ENCODE measurements at places on chromosomes 3 and 15. TPM values are rescaled to one million over a fixed set of nuclear protein-coding genes. Genes with fewer than 3 reads are reported as not detected.

The SEMA3G gene
- 14.1 TPM for polyA plus RNA-seq

DNA sequence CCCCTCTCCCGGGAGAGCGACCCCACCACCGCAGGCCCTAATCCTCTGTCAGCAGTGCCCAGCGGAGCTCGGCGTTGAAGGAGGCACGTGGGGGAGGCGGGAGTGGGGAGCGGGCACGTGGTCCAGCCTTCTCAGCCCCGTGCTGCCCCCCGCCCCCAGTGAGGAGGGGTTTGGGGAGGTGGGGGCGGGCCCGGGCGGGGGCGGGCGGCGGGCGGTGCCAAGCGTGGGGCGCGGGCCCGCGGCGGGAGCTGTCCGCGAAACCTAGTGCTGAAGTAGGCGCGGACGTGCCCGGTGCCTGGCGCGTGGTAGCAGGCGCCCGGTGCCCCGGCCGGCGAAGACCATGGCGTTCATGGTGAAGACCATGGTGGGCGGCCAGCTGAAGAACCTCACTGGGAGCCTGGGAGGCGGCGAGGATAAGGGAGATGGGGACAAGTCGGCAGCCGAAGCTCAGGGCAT is at the start of gene CPLX3:
Gene CPLX3 (plus strand): TSS at position 264 of the 456 bp plus-strand sequence. CDS start 77 bp downstream, at position 341.
- DNase-seq: no peak

The CHRFAM7A gene
- polyA plus RNA-seq: 2.3 TPM

The AMIGO3 gene
- polyA plus RNA-seq: 2.7 TPM

DNA sequence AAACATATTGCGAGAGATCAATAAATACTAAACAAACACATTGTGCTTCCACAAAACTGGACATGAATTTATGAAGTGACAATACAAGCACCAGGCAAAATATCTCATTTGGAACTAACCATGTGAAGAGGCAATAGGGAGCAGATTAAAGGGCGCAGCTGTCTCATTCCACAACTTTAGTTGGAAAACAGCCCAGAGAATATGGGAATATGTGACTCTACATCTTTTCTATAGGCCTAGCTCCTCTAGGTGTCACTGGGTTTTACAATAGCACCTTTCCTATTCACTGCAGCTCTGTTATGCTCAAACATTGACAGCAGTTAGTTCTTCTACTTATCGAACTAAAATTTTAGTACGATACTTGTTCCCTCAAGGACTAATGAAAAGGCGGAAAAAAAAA is 866.3 kb upstream of the GBE1 start:
- DNase-seq: no peak

- no peak for DNase-seq
Measured at GRCh38 chr3:40254491-40254890, 55.0 kb upstream of the EIF1B start.

The ITPKA gene
- polyA plus RNA-seq: 0.51 TPM

DNA sequence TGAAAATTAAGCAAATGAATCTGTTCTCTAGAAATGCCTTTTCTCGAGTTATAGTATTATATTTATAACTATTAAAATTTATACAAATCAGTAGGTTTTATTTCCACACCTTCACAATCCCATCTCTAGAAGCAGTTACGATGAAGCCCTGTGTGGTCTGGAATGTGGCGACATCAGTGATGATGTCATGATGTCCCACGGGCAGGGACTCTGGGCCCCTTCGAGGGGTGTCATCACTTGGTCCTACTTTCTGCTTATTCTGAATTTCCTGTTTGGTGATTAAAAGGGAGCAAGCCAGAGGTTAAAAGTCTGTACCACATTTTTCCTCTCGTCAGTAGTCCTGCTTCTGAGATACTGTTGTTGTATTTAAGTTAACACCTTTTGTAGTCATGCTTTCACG is 67.4 kb downstream of the PIK3R4 start:
- no peak for DNase-seq

DNA sequence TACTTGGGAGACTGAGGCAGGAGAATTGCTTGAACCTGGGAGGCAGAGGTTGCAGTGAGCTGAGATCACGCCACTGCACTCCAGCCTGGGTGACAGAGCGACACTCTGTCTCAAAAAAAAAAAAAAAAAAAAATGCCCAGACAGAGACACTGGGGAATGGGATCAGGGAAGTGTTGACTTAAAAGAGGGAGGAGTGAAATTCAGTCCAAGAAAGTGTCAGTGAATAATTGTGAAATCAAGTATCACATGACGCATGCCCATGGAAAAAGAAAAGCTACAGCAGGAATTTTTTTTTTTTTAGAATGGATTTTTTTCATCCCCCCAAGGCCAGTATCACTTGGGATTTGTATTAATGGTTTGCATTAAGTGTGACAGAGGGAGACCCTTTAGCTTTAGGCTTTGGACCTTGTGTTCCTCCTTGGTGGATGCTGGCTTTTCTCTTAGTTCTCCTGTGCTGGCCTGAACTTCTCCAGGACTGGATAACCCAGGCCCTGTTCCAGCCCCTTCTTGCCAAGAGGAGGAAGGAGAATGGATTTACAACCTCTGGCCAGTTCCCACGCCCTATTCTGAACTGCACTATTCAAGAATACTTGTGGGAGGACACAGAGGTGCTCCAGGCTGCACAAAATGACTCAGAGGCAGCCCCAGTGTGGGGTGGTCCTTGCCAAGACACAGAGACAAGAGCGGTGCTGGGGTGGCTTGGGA is 36.7 kb upstream of the ZNF774 start:
- DNase-seq: no peak

DNA sequence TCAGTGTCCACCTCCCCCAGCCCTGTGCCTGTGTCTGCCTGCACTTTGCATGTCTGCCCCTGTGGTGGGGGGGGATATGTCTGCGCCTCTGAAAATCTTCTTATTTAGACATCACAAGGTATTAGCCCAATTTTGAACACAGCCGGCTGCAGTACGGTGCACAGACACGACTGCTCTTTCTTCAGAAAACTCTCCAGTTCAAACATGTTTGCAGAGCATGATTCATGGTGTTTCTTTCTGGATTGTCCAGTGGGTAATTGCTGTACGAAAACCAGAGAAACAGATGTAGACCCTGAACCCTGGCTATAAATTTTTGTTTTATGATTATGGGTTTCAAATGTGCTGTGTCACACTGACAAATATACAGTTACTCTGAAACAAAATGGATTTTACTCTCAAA is 3.4 kb upstream of the RARB start:
- no peak for DNase-seq

- no peak for DNase-seq
Measured at GRCh38 chr3:39718674-39719595, 90.5 kb upstream of the MYRIP start.

GRCh38 chr3:134282659-134283047 is 32.0 kb upstream of the RYK start:
- DNase-seq: no peak

The LDHAL6B gene
- 0.14 TPM for polyA plus RNA-seq

- no peak for DNase-seq
Measured at GRCh38 chr15:29344474-29344873, 74.9 kb upstream of the NSMCE3 start.

DNA sequence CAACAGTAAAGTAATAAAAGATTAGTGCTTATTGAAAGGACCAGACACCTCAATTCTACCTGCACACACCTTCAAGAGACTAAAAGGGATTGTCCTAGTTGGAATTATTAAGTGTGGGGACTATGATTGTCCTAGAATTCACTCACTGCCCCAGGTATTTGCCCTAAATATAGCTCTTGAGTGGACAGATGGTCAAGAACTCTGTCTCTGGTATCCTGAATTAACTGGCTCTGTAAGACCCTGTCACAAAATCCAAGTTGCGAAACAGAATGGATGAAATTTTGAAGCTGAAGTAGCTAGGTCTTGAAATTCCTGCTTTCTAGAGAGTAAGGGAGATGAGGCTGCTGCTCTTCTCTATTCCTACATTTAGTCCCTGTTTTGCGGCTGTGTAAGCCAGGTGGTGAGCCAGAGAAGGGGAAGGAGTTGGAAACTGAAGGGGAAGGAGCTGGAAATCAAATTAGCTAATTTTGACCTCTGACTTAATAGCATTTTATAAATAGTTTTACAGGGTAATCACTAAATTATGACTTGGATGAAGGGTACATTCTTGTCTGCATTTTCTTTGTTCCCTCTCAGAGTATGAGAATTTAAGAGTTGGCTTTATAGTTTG is 34.5 kb downstream of the KBTBD12 start:
- no peak for DNase-seq

GRCh38 chr15:99019558-99020540 is 12.3 kb upstream of the PGPEP1L start:
- no peak for DNase-seq

All from forelimb muscle (tissue), 1 donor.